ENCODE measurements at places on chromosomes 16 and 17. TPM values are rescaled to one million over a fixed set of nuclear protein-coding genes. Genes with fewer than 3 reads are reported as not detected.

ERN2 gene
- total RNA-seq: not detected

HNF1B gene
- total RNA-seq: not detected

CDRT15 gene
- total RNA-seq: not detected

PROCA1 gene
- total RNA-seq: 0.85 TPM

ZNF646 gene
- 17.5 TPM for total RNA-seq

CYGB gene
- 24.4 TPM for total RNA-seq

IRX6 gene
- not detected for total RNA-seq

SPATA32 gene
- not detected for total RNA-seq

PPP1R27 gene
- not detected for total RNA-seq

C1QL1 gene
- 0.33 TPM for total RNA-seq

ALDH3A1 gene
- 11.5 TPM for total RNA-seq

UMOD gene
- not detected for total RNA-seq

FAM171A2 gene
- total RNA-seq: 4.5 TPM

SLFN14 gene
- total RNA-seq: not detected
